Stimulated activated CD4-positive, alpha-beta T cell treated with anti-CD3 and anti-CD28 coated beads, Interleukin-2, amount 100 ng/mL, for 48 hours (primary cell): ENCODE measurements at places on chromosomes 6 and 20.
A peak's percentile ranks its signal among the peaks of the same experiment; 100 is the strongest.

GRCh38 chr20:50425076-50425475, 85.1 kb upstream of the PTPN1 start:
- no peak for DNase-seq

GRCh38 chr6:27838945-27839625, 73.1 kb downstream of the OR2B2 start:
- DNase-seq: no peak

DNA sequence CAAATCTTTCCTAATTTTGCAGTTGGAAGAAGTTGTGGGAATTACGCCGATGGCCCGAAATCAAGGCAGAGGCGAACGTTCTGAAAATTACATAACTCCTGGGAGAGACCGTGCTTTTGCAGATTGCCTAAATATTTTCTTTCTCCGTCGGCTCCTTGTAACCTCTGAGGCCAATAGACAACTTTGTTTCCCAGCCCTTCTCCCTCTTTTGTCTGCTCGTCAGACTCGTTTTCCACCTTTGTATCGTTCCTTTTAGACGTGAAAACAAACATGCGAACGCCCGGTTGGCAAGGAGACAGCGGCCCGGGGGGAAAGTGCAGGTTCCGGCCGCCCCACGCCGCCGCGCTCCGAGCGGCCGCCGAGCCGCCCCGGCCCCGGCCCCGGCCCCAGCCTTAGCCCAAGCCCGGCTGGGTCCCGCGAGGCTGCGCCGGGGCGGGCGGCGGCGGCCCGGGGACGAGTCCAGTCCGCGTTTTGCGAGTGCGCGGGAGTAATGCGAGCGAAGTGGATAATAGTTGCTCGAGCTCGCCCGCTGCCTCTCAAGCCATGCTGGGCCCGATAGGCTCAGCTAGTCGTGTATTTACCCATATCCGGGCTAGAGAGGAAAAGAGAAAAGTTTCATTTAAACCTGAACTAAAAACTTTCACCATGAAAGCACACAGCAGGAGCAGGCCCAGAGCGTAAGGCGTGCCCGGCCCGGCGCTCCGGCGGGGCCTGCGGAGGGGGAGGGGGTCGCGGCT, at the start of gene ARID1B:
Gene ARID1B (plus strand): TSS at position 539 of the 737 bp plus-strand sequence. CDS start 303 bp downstream, outside the sequence.
- DNase-seq: peak; percentile 57

GRCh38 chr6:78614961-78615360, 252.4 kb upstream of the IRAK1BP1 start:
- no peak for DNase-seq

DNA sequence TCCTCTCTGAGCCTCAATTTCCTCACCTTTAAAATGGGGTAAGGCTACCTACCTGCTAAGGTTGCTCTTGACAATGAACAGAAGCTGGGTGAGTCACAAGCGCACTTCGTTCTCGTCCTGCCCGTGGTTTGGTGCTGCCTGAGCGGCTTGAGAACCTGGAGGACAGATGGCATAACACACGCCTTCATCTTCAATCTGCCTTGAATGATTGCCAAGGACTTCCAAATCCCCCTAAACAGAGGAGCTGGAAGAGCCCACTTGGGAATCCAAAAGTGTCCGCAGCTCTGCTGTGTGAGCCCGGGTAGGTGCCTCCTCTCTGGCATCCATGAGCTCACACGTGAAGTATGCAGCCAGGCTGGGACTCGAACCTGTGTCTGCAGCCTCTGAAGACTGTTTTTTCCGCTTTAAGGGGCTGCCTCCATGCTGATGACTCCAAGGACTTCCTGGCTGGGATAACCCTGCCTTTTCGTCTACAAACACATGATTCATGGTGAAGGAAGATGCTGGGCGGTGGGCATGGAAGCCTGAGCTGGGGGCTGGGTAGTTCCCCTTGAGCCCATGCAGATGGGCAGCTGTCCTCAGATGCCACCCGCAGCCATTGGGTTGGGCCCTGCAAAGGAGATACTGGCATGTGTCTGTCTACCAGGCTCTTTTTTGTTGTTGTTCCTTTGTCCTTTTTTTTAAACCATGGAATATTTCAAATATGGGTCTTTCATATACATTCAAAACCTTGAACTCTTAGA, 25.3 kb upstream of the CSNK2A1 start:
- DNase-seq: no peak

DNA sequence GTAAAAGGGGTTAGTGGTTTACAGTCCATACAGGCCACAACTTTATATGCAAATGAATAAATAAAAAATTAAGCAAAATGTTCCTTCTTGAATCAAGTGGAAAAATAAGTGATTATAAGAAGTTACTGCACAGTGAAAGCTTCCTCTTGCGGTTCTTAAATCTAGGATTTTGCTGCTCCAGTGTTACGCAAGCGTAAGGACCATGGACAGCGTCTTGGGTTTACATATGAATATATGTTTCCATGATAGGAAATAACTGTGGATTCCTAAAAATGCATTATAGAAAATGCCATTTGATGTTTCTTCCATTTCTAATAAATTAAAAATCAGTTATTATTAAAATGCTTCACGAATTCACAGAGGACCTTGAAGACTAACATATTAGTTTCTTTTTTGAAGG, 176.6 kb upstream of the POU3F2 start:
- peak; percentile 2 for DNase-seq

DNA sequence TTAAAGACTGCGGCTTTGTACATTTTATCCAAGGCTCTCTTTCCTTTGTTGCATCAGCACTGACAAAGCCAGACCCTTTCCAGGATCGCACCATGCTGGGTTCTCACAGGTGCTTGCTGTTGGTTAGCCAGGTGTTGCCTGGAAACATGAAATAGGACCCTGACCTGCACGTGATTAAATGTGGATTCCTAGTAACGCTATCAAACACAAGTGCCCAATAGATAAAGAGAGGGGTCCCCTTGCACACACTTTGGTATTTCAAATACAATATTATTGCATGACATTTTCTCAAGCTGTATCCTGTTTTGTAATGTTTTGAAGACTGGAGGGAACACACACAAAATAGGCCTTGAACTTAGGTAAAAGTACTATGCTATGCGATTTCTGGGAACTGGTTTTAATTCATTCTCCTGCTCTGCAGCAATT, 73.3 kb downstream of the AKAP12 start:
- DNase-seq: no peak

DNA sequence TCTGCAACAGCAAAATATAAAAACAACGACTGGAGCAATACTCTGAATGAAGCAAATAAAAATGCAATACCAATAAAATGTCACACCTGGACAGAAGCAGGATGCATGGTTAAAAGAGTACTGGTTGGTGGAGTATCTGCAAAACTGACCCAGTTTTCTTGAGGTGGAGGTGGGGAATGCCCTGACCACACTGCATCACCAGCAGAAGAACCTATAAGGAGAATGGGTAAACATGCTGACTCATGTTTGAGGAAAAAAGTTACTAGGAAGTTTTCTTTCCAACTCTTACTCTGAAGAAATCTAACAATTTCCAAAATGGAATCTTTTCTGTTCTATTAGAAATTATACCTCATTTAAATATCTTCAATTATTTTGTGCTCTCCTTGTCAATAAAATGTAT, 43.6 kb downstream of the REPS1 start:
- DNase-seq: no peak

DNA sequence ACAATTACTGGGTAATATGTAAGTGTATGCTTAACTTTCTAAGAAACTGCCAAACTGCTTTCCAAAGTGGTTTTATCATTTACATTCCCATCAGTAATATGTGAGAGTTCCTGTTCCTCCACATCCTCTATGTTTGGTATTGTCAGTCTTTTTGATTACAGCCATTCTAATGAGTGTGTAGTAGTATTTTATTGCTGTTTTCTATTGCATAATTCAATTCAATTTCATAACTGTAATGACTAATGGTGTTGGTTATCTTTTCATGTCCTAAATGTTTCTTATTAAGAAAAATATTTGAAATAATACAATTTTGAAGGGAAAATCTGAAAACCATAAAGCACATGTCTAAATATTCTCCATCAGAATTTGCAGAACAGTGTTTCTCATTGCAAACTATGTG, 119.3 kb downstream of the MAP3K7 start:
- DNase-seq: no peak

GRCh38 chr20:51526754-51527153, 15.8 kb downstream of the NFATC2 start:
- no peak for DNase-seq

- DNase-seq: no peak
Observed at GRCh38 chr6:35602133-35602946, 86.4 kb downstream of the FKBP5 start.

- no peak for DNase-seq
Observed at GRCh38 chr6:169409742-169410312, 156.2 kb upstream of the THBS2 start.
